Breast epithelium (tissue), 4 donors: ENCODE measurements at places on chromosomes 5 and 9.
A peak's percentile ranks its signal among the peaks of the same experiment; 100 is the strongest.

DNA sequence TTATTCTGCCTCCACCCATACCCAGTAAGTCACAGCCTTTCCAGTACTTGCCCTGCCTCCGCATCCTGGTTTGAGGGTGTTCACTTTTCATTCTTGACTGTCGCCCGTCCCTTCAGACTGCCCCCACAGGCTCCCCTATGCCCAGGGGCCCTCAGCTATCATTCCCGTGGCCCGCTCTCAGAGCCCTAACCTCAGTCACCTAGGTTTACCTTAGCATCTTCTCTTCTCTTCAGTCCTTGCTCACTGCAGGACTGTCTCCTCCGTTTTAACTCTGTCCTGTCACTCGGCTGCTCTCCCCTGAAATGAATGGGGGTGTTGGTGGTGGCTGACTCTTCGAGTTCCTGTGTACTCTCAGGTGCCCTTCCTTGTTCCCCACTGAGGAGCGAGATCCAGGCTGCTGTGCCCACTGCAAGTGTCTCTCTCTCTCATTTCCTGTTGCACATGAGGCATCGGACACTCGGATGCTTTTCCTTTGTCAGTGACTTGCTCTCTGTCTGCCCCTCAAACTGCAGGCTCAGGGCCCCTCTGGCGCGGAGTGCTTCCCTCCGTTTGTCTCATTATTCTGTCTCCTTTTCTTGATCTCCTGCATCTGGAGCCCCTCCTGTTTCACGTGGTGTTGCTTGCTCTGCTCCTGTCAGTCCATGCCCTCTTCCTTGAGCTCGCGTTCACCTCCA, 89.8 kb downstream of the CACNA1B start:
- H3K4me3 ChIP-seq, result no peak overlapping the region
- no peaks in the 10 kb centered on the region for H3K36me3 ChIP-seq
- DNase-seq, result no peak
- peaks cover 5% of the 10 kb centered on the region for H3K27me3 ChIP-seq

DNA sequence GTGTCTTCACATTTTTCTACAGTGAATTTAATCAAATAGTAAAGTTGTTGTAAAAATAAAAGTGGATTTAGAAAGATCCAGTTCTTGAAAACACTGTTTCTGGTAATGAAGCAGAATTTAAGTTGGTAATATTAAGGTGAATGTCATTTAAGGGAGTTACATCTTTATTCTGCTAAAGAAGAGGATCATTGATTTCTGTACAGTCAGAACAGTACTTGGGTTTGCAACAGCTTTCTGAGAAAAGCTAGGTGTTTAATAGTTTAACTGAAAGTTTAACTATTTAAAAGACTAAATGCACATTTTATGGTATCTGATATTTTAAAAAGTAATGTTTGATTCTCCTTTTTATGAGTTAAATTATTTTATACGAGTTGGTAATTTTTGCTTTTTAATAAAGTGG, 60.4 kb downstream of the MTAP start:
- H3K36me3 ChIP-seq, result no peaks in the 10 kb centered on the region
- no peaks in the 10 kb centered on the region for H3K4me1 ChIP-seq
- no peak overlapping the region for H3K4me3 ChIP-seq
- H3K27me3 ChIP-seq, result no peaks in the 10 kb centered on the region
- no peak for DNase-seq
- H3K27ac ChIP-seq, result no peak overlapping the region

DNA sequence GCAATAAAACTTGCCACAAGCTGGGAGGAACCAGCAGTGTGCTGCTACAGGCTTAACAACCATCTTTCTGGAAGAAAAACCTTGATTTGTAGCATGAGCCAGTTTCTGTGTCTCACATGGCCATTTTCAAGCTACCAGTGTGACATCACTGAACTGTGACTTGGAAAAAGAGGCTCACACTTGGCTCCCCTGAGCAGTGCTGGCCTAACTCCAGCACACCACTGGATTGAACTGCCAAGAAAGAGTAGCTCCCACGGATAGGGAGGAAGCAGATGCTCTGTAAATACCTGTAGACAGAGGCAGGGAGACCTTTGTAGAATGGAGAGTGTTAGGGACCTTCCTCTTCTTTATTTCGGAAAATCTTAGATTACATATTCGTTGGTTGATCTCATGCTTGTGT, 197.9 kb downstream of the SH3GL2 start:
- H3K27ac ChIP-seq, result no peak overlapping the region
- H3K4me1 ChIP-seq, result no peaks in the 10 kb centered on the region
- H3K4me3 ChIP-seq, result no peak overlapping the region

DNA sequence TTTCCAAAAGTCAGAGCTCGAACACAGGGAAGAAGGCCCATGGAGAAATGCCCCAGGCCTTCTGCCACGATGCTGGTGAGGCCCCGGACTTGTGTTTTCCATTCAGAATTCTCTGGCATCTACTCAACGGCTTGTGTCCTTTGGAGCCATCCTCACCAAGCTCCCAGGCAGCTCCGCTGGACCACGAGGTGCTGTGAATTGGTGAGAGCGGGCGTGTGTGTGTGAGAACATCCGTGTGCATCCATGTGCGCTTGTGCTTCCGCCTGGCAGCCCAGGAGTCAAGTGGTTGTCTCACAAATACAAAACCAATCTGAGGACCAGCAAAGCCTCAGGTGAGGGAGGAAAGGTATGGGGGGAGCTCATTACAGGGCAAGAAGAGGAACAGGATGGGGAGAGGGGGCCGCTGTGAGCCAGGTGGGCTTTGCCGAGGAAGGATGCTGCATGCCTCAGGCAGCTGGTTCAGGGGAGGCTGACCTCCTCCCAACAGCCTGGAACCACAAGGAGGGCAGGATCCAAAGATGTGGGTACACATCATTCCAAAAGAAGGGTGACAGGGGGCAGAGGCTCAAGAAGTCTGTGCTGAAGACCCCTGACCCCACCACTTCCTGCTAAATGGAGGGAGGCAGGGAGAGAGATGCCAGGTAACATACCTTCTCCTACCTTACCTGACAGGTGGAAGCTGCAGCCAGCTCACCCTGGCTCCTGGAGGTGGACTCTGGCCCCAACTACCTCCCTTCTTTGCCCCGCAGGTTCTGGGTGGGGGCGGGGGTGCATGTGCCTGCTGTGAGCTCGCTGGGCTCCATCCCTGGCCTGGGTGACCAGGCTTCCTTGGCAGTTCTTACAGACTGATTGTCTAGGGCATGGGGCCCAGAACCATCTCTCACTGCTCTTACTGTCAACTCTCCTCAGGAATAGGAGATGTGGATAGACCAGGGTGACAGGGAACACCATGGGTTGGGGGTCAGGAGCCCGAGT, 196.3 kb downstream of the PAX5 start:
- H3K4me3 ChIP-seq, result no peak overlapping the region
- no peaks in the 10 kb centered on the region for H3K27me3 ChIP-seq
- no peaks in the 10 kb centered on the region for H3K36me3 ChIP-seq
- no peaks in the 10 kb centered on the region for H3K4me1 ChIP-seq
- H3K27ac ChIP-seq, result no peak overlapping the region

DNA sequence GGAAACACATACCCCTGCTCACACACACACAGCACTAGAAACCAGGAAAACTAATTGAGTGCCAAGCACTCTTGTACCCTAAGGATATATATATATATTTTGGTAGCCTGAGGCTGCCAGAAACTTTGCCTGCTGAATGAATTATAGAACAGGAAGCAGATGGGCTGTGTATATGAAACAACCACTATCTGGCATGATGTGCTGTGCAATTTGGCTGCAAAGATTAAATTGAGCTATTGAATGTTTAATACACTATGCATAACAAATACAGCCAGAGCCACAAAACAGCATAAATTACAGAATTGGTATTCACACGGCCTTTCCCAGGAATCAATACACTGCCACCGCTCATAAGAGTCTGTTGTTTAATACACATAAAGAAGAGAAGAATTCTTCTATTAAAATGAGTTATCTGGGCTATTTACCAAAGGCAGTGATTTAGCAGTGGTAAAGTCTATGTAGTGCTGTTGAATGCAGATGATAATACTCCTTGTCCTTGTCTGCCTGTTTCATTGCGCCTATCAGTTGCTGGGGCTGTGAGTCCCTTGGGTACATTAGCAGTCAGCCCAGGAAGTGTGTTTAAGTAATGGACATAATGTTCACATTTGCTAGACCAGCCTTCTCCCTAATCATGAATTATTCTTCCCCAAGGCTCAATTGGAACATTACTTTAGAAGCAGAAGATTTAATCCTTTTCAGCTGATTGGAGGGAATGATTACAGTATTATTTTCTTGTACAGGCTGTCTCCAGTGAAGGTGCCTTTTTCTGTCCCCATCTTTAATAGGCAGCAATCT, 294.3 kb downstream of the TLE1 start:
- no peak overlapping the region for H3K4me3 ChIP-seq
- no peaks in the 10 kb centered on the region for H3K36me3 ChIP-seq
- H3K4me1 ChIP-seq, result peaks cover 7% of the 10 kb centered on the region
- no peak for DNase-seq
- no peaks in the 10 kb centered on the region for H3K27me3 ChIP-seq

DNA sequence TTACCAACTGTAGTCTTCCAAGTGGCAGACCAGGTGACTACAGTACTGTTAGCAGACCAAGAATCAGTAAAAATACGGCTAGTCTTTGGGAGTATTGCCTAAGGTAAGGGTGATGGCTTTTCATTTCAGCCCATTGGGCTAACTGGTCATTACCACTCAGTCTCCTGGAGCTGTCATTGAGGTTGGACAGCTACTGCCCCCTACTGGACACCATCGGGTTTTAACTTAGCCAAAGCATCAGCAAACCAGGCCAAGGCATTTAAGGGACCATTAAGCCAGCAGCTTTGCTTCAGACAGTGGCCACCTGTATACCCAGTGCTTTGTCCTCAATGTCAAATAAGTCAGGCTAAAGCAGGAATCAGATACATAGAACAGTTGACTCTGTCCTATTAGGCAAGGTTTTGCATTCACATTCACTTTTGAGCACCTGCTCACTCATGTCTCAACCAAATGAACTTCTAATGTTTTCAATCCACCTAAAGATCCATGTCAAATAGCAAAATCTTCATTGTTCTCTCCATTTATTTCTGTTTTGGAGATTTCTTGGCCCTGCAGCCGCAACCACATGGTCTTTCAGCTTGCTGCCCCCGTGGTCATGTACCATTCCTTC, 117.2 kb downstream of the INVS start:
- DNase-seq, result no peak
- H3K27me3 ChIP-seq, result no peaks in the 10 kb centered on the region
- H3K36me3 ChIP-seq, result no peaks in the 10 kb centered on the region
- H3K27ac ChIP-seq, result no peak overlapping the region

GRCh38 chr5:38576961-38577684, 20.7 kb upstream of the LIFR start:
- H3K27me3 ChIP-seq, result no peaks in the 10 kb centered on the region
- H3K27ac ChIP-seq, result no peak overlapping the region
- DNase-seq, result no peak
- H3K4me1 ChIP-seq, result no peaks in the 10 kb centered on the region
- H3K4me3 ChIP-seq, result no peak overlapping the region

- no peaks in the 10 kb centered on the region for H3K36me3 ChIP-seq
- no peak overlapping the region for H3K4me3 ChIP-seq
- no peaks in the 10 kb centered on the region for H3K27me3 ChIP-seq
- no peak overlapping the region for H3K27ac ChIP-seq
These were observed 105.6 kb upstream of the LIFR start for GRCh38 chr5:38662090-38662489.

DNA sequence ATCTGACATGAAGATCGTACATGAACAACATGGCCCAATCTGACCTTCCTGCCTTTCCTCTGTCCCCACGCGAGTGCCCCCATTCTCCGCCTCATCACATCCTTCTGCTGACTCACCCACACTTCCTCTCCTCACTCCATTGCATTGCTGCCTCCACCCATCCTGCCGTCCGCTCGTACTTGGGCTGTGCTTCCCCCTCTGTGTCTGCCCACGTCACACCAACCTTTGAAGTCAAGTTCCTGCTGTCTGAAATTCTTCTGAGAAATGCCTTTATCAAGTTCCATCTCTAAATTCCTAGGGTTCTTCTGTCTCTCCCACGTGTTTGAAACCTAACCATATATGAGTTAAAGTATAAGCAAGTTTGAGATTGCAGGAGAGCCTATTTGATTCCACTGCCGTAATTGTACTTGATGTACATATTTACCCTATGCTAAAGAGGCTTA, 18.0 kb upstream of the STARD4 start:
- DNase-seq, result peak; percentile 21
- no peaks in the 10 kb centered on the region for H3K27me3 ChIP-seq
- no peak overlapping the region for H3K4me3 ChIP-seq

DNA sequence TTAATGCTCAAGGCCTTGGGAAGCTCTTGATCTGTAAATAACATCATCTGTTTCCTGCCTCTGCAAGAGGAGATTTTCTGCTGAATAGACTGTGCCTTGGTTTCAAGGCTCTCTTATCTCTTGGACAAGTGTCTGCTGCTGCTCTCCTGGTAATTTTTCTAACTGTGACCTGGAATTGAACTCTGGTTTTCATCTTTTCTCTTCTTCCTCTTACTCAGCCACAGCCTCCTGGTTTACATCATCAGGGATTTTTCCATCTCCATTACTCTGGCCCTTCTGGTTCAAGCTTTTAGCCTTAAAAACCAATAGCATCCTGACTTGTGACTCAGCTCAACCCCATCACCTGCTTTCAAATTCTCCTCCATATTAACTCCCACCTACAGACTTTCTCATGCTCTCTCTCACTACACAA, 49.6 kb upstream of the ITGA1 start:
- no peak overlapping the region for H3K4me3 ChIP-seq
- no peaks in the 10 kb centered on the region for H3K4me1 ChIP-seq
- H3K27ac ChIP-seq, result no peak overlapping the region
- H3K36me3 ChIP-seq, result no peaks in the 10 kb centered on the region

DNA sequence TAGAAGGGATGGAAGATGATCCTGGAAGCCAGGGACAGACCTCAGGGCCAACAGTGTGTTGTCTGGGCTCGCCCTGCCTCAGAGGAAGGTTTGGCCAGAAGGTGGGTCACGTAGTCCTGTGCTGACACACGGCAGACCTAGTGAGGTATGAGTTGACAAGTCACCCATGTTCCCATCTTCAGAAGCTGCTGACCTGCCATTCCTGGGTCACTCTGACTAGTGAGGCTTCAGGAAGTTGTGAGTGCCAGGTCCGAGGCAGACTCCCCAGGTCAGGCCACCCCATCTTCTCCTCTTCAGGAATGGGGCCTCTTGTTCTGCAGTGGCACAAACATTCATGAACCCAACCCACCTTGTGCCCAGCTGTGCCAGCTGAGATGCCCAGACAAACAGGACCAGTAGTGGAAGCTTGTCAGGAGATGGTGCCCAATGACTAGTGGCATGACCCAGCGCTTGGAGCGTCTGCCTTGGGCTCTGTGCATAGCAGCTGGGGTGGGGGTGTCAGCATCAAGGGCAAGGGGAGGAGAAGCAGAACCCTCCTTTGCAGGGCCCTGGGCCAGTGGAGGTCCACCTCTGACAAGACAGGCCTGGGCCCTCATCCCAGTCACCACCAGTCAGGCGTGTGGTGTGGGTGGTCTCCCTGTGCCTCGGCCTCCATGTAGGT, 16.8 kb upstream of the ANGPTL2 start:
- no peaks in the 10 kb centered on the region for H3K36me3 ChIP-seq
- DNase-seq, result no peak
- H3K27me3 ChIP-seq, result no peaks in the 10 kb centered on the region
- H3K4me3 ChIP-seq, result no peak overlapping the region

GRCh38 chr9:86405926-86406325, 51.7 kb upstream of the TUT7 start:
- no peak for DNase-seq
- no peak overlapping the region for H3K4me3 ChIP-seq
- peak overlapping the region; percentile 15 for H3K27ac ChIP-seq
- no peaks in the 10 kb centered on the region for H3K4me1 ChIP-seq
- no peaks in the 10 kb centered on the region for H3K36me3 ChIP-seq
